ENCODE measurements at places on chromosomes 6 and 20.
A peak's percentile ranks its signal among the peaks of the same experiment; 100 is the strongest.

- DNase-seq = no peak
These were observed 244.6 kb downstream of the HAO1 start for GRCh38 chr20:7695635-7696034.

DNA sequence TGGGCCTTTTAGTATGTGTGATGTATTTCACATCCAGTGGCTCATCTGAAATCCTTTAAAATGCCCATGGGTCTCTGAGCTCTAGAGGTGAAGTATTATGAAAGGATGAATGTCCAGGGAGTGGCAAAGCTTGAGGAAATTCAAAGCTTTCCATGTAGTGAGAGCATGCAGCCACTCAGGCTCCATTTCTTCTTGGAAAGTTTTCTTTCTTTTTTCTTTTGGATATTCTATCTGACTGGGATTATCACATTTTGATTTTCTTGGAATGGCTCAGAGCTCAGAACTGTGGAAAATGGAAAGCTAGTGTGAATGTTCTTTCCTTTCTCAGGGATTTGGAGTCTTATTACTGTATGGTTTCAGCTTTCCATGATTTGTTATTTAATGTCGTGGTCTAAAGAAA is 397.4 kb downstream of the CD109 start:
- DNase-seq = no peak

- DNase-seq = peak; percentile 54
These were observed 392.7 kb upstream of the MAN1A1 start for GRCh38 chr6:119742188-119742803.

DNA sequence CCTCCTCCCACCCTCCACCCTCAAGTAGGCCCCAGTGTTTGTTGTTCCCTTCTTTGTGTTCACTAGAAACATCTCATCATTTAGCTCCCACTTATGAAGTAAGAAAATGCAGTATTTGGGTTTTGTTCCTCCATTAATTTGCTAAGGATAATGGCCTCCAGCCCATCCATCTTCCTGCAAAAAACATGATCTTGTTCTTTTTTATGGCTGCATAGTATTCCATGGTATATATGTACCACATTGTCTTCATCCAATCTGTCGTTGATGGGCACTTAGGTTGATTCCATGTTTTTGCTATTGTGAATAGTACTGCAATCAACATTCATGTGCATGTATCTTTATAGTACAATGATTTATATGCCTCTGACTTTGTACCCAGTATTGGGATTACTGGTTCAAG is 416.8 kb upstream of the SASH1 start:
- DNase-seq = no peak

DNA sequence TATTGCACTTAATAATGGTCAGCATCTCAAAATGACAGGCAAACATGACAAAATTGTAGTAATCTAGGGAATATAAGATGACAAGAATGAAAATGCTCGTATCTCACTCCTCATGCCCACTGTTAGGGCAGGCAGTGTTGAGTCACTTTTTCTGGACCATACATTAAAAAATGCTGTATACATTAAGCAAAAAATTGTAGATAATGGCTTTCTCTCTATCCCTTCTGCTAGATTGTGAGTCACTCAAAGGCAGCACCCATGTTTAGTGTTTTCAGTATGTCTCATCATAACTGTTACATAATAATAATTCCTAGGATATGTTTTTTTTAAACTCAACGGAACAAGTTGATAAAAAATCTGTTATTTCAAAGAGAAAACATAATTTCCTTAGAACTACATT is 199.3 kb downstream of the TENT5A start:
- no peak for DNase-seq

DNA sequence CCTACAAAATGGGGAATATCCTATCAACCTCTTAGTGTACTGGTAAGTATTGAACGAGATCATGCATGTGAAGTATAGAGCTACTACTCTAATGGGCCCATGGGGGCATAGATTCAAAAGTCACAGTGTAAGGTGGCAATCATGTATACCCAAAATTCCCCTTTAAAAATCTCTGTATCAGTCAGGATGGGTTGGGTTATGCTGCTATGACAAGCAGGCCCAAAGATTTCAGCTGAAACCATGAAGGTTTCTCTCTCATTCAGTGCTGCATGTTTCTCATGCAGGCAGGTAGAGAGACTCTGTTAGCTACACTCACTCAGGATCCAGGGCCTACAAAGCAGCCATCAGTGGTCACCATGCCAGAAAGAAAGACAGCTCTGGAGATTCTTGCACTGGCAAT is 166.6 kb downstream of the MAFB start:
- DNase-seq = no peak

GRCh38 chr6:54856129-54856528 is 9.6 kb downstream of the FAM83B start:
- no peak for DNase-seq

DNA sequence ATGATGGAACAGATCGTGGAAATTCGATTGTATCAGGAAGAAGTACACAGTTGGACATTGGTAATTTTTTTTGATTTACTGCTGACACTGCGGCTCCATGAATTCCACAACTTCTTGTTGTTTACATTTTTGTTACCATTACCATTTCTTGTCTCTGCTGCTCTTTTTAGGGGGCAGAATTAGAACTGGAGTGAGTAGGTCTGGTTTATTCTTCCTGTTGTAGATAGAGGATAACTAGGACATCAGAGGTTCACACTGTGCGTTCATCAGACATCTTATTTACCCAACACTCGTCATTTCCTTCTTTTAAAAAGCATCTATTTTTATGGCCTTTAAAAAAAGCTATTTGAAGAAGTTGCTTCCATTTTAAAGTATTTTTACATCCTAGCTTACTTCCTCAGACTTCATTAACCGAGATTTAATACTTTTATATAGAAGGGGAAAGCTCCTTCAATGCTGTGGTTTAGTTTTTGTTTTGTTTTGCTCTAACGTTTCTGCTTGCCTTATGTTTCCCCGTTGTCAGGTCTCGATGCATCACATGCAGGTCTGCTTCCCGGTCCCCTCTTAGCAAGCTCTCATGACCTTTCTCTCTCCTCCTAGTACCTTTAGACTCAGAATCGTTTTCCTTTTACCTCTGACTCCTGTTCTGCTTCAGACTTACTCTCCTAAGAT is 139.1 kb downstream of the ARID1B start:
- no peak for DNase-seq

DNA sequence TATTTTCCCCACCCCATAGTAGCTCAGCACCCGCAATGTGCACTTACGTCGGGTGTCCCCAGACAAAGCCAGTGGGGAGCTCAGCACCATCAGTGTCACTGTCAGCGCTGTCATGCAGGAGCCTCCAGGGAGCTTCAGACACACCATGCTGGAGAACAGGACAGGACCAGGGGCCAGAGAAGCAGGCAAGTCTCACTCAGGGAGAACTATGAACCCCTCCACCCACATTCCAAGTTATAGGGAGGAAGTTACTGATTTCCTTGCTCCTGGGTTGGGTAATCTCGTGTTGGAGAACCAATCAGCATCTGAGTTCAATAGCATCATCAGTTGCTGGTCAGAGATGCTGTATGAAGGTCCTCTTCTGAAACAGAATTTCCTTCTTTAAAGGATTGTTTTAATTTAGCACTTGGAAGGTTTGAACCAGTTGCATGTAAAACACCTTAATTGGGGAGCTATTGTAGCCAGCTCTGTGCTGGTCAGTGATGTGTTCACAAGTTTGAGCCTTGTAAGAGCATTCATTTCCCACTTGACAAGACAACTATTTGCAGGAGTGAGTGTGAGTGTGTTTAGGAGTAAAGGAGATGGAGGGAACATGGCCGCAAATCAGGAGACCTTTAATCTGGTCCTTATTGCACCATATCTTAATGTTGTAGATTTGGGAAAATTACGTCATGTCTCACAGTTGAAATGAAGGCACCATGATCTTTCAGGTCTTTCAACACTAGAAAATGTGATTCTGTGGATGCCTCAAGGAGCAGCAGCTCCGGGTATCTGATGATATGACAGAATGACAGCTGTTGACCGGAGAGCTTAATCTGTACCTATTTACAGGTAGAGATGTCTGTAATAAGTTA is at the start of gene HLA-DRB1:
HLA-DRB1 (minus strand) TSS at position 253 of the 854 bp plus-strand sequence; CDS start at position 147, 106 bp downstream.
- peak; percentile 28 for DNase-seq

DNA sequence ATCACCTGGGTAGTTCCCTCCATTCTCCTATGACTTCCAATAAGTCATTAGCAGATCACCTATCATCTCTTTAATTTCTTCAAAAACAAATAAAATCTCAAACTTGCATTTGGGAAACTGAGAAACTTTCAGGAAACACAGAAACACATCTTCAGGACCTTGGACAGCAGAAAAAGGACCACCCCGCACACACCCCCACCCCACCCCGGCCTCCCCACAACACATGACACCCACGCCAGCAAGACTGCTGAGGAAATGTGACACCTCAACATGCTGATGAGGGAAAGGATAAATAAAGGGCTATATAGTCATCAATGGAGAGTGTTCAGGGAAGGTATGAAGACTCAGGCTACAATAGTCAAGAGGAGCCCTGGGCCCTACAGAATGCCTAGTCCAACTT is 15.6 kb upstream of the TRIM39 start:
- DNase-seq = no peak
